ENCODE measurements at places on chromosomes 5 and 9.

GRCh38 chr9:93906195-93906880, 48.8 kb downstream of the BARX1 start:
- DNase-seq: no peak

GRCh38 chr5:67902497-67902830, 313.1 kb upstream of the PIK3R1 start:
- DNase-seq: no peak

- no peak for DNase-seq
Measured at GRCh38 chr5:136141561-136141960, 8.9 kb downstream of the SMAD5 start.

DNA sequence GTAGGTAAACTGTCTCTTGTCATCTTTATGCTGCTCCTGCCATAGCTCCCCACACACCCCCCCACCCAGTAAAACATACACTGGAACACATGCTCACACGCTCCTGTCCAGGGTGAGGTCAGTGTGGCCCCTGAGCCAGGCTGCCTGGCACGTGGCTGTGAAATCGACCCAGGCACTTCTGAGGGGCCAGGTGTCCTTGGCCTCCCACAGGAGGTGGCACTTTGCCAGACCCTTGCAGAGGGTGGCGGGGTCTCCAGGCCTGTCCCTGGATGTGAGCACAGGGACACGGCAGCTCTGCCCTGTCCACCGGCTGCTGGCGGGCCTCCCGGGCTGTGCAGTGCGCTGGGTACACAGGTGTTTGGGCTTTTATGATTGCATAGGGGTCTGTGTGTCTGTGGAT, 10.0 kb upstream of the CRB2 start:
- DNase-seq: no peak

- DNase-seq: no peak
Measured at GRCh38 chr5:41772785-41773442, 97.3 kb downstream of the OXCT1 start.

GRCh38 chr5:67842806-67843205, 372.8 kb upstream of the PIK3R1 start:
- peak; percentile 37 for DNase-seq

- no peak for DNase-seq
Measured at GRCh38 chr5:58919833-58920232, 337.0 kb downstream of the RAB3C start.

DNA sequence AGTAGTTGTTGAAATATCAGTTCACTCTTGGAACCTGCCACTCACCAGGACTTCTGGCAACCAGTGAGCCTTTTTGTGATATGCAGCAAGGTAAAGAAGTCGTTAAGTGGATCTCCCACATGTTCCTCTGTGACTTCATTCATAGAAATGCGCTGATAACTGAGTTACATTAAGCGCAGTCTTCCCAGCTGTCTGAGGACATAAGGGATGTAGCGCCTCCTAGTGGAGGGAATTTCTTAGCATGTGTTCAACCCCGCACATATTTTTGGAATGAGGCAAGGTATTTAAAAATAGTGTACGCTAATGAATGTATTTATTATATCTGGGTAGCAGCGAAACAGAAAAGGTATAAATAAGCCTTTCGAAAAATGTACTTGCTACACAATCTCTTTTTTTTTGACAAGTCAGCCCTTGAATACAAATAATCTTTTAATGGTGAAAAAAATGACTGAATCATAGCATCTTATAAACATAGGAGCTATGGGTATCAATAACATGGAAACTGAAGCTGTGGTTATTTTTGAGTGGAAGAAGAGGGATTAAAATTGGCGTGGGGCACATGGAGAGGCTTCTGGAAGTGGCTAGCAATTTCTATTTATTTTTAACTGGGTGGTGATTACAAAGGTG, 38.0 kb downstream of the PALM2AKAP2 start:
- peak; percentile 83 for DNase-seq

- no peak for DNase-seq
Measured at GRCh38 chr9:137725598-137725997, 106.8 kb downstream of the EHMT1 start.

DNA sequence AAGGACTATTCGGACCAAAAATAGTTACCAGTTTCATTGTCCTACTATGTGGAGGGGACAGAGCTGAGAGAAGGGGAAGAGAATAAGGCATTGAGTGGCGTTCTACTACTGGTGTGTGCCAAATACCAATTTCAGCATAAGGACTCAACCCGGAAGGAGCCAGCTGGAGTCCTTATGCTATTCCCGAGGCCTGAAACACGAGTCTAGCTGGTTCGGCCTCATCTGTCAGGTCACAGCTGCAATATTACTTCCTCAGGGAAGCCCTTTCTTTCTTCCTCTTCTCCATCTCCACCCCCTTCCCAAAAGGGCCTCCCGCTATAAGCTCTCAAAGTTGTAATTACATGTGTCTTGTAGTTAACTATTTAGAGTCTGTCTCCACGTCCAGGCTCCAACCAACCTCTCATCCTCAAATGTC, 20.5 kb upstream of the FER start:
- peak; percentile 23 for DNase-seq

DNA sequence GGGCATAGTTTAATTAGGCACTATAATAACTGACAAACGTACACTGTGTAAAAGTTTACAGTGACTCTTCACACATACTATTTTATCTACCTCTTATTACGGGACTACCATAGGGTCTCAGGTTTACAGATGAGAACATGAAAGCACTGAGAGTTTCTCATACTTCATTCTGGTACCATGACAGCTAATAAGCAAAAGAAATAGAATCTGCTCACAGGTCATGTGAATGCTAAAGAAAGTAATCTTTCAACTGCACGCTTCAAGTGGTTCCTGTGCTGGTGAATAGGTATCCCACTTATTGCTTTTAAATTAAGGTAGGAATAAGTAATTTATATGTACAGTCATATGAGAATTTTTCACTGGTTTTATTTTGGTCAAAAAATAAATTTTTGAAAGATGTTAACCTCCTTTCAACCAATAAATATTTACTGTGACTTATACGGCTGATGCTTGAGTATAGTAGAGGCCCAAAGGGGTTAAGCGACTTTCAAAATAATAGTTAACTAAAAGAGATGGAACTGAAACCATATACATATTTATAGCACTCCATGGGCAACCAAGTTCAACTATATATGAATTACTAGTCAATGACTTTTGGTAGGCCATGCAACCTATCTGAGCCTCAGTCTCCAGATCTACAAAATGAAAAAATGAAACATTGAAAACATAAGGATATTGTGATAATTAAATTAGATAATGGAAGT, 8.1 kb downstream of the CDKN2A start:
- no peak for DNase-seq

GRCh38 chr5:115388240-115388639, 91.8 kb upstream of the CCDC112 start:
- no peak for DNase-seq

GRCh38 chr9:72150127-72150526, 887 bp downstream of the GDA start:
- no peak for DNase-seq

GRCh38 chr9:105006514-105006913, 78.6 kb upstream of the ABCA1 start:
- DNase-seq: no peak

GRCh38 chr5:61301341-61302199, 30.5 kb upstream of the ZSWIM6 start:
- no peak for DNase-seq

DNA sequence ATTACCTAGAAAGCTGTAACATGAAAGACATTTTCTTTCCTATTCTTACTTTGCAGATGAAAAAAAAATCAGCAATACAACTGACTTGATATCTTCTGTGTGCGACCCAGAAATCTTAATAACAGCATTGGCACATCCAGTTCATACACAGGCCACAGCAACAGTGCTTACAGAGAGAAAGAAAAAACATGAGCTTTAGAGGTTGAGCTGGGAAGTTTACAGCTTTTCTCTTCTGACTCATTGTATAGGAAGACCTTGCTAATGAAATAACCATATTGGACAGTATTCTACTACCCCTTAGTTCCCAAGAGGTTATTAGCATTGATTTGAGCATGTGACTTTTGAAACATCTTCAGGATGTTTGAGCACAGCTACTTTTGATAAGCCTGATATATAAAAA, 1033.4 kb upstream of the DMAC1 start:
- DNase-seq: no peak

- DNase-seq: no peak
Measured at GRCh38 chr9:20111173-20111843, 322.5 kb upstream of the SLC24A2 start.

DNA sequence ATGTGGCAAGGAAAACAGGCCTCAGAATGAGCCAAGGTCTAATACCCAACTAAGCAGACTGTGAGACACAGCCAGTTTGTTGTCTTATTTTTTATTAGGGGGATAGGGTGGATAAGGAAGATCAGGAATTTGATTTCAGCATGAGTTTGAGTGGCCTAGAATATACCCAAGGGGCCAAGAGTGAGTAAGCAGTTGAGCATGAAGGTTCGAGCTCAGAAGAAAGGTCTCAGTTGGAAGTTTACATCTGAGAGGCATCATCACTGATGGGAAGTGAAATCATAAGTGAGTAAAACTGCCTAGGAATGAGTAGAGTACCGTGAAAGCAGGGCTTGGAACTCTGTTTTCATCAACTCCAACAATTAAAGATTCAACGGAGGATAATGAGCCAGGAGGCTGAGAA, 12.6 kb downstream of the PSMD5 start:
- DNase-seq: no peak

- no peak for DNase-seq
Measured at GRCh38 chr9:69931340-69931739, 110.7 kb downstream of the CFAP95 start.

DNA sequence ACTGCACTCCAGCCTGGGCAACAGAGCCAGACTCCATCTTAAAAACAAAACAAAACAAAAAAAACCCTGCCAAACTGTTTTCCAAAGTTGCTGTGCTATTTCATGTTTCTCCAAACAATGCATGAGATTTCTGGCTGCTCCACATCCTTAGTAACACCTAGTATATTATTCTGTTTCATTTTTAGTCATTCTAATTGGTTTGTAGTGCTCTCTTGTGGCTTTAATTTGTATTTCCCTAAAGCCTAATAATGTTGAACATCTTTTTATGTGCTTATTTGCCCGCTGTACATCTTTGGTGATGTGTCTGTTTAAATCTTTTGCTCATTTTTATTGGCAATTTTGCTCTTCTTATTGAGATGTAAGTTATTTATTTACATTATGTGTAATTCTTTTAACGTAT, 18.4 kb upstream of the TTC1 start:
- no peak for DNase-seq

DNA sequence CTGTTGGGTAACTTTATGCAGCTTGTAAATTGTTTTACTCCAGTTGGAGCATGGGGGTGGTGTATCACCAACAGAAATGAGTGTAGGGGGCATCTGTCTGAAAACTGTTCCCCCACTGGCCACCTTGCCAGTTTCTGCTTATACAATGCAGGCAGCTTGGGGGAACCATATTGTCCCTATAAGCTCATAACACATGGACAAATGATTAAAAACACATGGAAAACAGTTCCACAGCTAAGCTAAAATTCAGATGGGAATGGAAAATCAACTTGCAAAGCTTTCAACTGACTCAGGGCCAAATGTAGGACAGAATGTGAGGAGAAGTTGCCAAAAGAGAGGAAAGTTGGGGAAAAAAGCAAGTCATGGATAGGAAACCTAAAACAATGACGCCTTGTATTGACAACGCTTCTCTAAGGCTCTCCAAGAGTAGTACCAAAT, 7.9 kb upstream of the CER1 start:
- no peak for DNase-seq

- DNase-seq: no peak
Measured at GRCh38 chr9:79164406-79164805, 407.4 kb upstream of the TLE4 start.

- DNase-seq: no peak
Measured at GRCh38 chr9:34630402-34631154, 1.7 kb upstream of the ARID3C start.

DNA sequence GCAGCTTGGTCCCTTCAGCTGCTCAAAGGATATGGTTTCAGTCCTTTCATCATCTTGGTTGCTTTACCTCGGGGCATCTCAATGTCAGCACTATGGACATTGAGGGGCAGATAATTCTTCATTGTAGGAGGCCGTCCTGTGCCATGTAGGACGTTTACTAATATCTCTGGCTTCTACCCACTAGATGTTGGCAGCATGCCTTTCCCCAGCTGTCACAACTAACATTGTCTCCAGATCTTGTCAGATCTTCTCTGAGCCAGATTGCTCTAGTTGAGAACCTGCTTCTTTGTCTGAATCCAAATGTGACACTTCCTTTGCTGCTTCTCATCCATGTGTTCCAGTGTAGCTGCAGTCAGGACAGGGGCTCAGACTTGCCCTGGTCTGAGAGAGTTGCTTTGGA, 10.3 kb downstream of the PTPA start:
- DNase-seq: no peak

GRCh38 chr9:131672451-131672850, 67.4 kb downstream of the RAPGEF1 start:
- no peak for DNase-seq

DNA sequence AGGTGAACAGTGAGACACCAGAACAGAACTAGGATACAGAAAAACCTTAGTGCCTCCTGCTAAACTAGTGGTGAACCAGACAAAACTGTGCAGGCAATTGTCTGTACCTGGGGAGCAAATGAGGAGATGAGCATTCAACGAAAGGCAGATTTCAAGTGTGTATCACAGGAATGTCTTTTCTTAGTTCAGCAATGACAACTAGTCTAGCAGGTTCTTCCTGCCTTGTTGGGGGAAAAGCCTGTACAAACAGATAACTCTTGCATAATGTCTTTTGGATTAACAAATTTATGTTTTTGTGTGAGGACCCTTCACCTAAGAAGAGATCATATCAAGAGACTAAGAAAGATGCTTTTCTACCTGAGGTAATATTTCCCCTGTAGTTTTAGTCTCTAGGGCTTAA, 21.8 kb upstream of the DENND4C start:
- DNase-seq: no peak

DNA sequence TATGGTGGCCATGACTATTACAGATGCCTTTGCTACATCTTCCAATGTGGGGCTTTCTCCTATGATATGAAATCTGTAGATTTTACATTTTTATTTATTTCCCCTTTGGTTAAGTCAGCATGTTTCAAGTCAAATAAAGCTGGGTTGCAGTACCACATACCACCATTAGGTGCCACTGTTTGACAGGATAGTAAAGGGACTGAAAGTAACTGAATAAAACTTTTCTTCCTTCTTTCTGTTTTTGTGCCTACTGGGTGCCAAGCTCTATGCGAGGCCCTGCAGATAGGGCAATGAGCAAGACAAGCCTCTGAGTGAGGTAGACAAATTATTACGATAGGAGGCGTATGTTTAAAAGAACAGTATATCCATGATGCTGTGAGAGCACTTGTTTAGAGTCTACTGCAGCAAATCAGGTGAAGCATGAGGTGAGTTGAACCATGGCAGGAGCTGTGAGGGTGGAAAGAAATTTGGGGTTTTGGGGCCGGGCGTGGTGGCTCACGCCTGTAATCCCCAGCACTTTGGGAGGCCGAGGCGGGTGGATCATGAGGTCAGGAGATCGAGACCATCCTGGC, 64.8 kb downstream of the GDNF start:
- no peak for DNase-seq

- DNase-seq: no peak
Measured at GRCh38 chr5:95975703-95976102, 14.1 kb upstream of the ELL2 start.

GRCh38 chr5:169544264-169544950, 39.2 kb upstream of the SPDL1 start:
- no peak for DNase-seq
